CD4-positive, alpha-beta T cell treated with Interleukin-17A for 1 hour (primary cell): ENCODE measurements at places on chromosomes 12 and 14.
A peak's percentile ranks its signal among the peaks of the same experiment; 100 is the strongest.

- no peak for DNase-seq
Measured at GRCh38 chr12:19390051-19390598, 49.2 kb upstream of the AEBP2 start.

- DNase-seq = no peak
Measured at GRCh38 chr12:10716277-10716676, 6.8 kb downstream of the YBX3 start.

DNA sequence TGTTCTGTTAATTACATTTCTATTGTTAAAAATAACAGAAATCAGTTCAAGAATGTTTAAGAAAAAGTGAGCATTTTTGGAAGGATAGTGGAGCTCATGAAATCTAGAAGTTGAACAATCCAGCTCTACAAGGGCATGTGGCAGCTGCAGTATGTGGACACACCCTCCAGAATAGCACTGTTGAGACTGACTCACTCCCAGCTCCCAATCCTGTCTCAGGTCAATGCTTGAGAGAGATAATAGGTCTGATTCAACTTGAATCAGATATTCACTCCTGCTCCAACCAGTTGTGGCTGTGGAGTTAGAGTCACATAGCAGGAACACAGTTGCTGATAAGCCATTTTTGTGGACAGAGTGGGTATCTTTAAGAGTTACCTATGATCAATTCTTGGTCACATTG lies 113.0 kb upstream of the NTF3 start:
- DNase-seq = no peak

GRCh38 chr12:116381240-116381743 lies 103.8 kb upstream of the MED13L start:
- DNase-seq = no peak

GRCh38 chr12:79858518-79858917 lies 76.4 kb downstream of the PPP1R12A start:
- DNase-seq = no peak

DNA sequence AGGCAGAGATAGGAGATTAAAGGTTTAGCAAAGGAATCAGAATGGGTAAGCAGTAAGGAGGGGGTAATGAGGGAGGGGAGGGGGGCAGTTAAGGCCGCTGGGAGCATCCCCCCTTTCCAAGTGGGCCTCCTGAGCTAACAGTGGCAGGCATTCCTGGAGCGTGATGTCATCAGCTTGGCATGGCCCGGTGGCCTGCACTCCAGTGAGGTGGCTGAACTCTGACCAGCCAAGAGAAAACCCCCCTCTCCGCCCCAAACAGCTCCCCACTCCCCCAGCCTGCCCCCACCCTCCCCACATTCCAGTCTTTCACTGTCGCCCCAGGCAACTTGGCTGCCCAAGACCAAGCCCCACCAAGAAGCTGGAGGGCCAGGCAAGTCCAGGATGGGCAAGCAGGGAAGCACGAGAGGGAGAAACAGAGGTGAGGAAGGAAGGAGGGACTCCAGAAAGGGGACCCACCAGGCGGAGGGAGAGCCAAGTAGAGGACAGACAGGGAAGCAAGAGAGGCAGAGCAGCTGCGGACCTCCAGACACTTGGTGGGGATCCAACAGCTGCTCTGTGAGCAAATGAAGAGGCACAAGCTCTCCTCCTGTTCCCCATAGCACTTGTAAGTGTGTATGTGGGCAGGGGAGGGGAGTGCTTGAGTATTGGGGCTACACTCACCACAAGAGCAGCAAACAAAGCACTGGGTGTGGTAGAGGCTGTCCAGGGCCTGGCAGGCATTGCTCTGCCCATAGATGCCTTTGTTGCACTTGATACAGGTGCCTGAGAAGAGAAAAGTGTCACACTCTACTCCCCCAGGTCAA lies 4.5 kb downstream of the AJUBA start:
- DNase-seq = no peak

DNA sequence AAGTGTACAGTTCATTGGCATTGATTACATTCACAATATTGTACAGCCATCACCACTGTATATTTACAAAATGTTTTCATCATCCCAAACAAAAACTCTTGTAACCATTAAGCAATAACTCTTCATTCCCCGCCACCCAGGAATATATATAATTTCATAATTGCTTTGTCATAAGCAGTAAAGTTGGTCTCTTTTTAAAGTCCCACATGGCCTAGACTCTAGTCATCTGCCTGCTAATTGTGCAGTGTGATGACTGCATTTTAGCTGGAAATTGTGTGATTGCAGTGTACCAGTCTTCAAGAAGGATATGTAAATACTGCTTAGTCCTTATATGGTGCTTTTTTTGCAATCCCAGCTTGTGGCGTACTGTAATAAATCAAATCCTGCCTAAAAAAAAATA lies 75.1 kb upstream of the ATP2A2 start:
- DNase-seq = no peak

DNA sequence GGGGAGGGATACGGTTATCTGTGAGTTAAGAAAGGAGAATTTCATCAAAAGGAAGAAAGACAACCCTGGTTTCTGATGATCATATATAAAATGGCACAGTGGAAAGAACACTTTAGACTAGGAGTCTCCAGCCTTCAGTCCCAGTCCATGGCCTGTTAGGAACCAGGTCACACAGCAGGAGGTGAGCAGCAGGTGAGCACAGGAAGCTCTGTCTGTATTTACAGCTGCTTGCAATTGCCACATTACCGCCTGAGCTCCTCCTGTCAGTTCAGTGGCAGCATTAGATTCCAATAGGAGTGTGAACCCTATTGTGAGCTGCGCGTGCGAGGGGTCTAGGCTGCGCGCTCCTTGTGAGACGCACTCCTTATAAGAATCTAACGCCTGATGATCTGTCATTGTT lies 137.9 kb downstream of the BTG1 start:
- no peak for DNase-seq

DNA sequence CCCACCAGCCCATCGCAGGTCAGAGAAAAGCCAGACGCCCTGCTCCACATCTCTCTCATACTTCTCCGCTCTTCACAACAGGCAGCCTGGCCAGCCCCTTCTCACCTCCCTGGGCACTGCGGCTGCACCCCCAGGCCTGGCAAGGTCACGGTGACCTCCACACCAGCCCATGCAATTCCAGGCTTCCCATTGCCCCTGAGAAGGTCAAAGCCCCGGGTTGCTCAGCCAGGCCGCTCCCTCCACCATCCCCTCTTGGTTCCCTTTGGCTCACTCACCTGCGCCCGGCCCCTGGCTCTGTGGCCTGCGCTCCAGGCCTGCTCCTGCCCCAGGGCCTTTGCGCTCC lies 55.4 kb downstream of the GALNT9 start:
- no peak for DNase-seq

- DNase-seq = peak; percentile 66
Measured at GRCh38 chr12:51814311-51815088, 34.0 kb downstream of the FIGNL2 start.

DNA sequence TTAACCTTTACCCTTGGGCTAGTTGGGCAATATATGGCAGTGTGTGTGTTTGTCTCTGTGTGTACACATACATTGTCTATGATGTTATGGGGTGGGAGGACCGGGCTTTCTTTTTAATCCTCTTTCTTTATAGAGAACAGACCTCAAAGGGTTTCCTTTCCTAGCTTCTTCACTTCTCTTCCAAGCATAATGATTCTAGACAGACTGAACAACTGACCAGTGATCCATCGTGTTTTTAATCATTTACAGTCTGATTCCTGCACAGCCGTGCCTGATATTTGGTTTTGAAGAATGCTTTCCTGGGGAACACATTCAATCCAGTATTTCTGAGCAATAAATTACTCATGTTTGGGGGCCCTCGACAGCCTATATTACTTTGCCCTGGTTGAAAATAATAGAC lies 481.1 kb upstream of the DCN start:
- DNase-seq = no peak

DNA sequence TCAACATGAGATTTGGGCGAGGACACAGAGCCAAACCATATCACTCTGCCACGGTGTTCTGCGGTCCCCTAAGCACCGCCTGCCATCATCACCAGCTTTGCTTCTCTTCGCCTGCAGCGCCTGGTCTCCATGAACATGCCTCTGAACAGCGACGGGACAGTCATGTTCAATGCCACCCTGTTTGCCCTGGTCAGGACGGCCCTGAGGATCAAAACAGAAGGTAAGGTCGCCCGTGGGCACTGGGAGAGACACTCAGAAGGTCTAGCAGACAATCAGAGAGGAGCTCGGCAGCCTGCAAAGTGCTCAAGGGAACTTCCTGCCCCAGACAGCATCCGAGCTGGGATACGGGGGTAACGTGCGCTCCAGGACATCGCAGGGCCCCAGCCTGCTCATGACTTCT lies 126.0 kb upstream of the FKBP4 start:
- DNase-seq = no peak

- DNase-seq = no peak
Measured at GRCh38 chr14:24291446-24292117, 8.0 kb downstream of the DHRS1 start.

GRCh38 chr12:124327362-124328043 lies 32.6 kb downstream of the RFLNA start:
- no peak for DNase-seq

- no peak for DNase-seq
Measured at GRCh38 chr12:5247144-5247543, 184.8 kb upstream of the NTF3 start.

- DNase-seq = no peak
Measured at GRCh38 chr14:100967178-100967577, 63.7 kb upstream of the RTL1 start.

- no peak for DNase-seq
Measured at GRCh38 chr12:32669584-32669983, 9.5 kb upstream of the DNM1L start.

- no peak for DNase-seq
Measured at GRCh38 chr12:111074559-111074958, 154.2 kb upstream of the MYL2 start.

- DNase-seq = no peak
Measured at GRCh38 chr14:92254786-92255185, 68.2 kb upstream of the SLC24A4 start.

- no peak for DNase-seq
Measured at GRCh38 chr14:84068288-84068687, 1461.7 kb upstream of the FLRT2 start.

DNA sequence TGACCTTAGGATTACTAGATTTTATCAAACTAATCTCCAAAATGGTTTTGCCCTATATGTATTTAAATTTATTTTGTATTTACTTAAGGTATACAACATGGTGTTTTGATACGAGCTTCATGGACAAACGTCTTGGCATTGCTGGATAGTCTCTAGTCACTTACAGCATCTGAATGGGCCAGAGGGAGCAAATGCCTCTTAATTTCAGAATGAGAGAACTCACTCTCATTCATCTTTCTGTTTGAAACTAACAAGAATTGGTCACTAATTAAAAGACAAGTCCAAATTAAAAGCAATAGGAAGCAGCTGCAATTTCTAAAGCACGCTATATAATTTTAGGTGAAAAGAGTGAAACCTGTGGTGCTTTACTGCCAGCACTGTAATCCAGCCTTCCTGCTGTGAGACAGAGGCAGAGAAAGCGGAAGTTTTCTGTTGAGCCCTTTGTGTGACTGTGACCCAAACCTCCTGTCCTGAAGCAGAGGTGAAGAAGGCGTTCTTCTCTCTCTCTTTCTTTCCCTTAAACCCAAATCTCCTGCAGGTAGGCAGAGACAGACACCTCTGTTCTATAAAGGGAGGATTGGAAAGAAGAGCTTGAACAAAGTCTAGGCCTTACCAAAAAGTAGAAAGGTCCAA lies 184.6 kb upstream of the NAV3 start:
- DNase-seq = no peak

GRCh38 chr12:19483727-19484126 lies 44.4 kb downstream of the AEBP2 start:
- no peak for DNase-seq

- no peak for DNase-seq
Measured at GRCh38 chr12:92259291-92259690, 113.6 kb upstream of the BTG1 start.

DNA sequence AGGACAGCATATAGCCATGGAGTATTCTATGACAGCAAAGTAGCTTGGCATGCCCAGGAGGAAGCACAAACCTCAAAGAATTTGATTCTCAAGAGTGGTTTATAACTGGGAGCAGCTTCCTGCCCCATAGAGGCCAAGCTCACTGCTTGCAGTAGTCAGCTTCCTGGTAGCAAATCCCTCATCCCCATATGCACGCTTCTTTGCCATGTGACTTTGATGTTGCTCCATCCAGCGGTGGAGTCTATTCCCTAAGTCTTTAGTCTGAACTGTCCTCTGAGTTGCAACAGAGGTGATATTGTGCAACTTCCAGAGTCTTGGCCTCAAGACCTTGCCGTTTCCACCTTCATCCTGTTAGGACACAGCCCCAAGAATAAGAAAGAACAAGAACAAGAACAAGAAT lies 996.8 kb upstream of the TMEM132C start:
- DNase-seq = no peak
